ENCODE measurements at places on chromosomes 13 and 19.

- no peak for DNase-seq
Observed at GRCh38 chr13:52737965-52738364, 1.7 kb downstream of the CNMD start.

DNA sequence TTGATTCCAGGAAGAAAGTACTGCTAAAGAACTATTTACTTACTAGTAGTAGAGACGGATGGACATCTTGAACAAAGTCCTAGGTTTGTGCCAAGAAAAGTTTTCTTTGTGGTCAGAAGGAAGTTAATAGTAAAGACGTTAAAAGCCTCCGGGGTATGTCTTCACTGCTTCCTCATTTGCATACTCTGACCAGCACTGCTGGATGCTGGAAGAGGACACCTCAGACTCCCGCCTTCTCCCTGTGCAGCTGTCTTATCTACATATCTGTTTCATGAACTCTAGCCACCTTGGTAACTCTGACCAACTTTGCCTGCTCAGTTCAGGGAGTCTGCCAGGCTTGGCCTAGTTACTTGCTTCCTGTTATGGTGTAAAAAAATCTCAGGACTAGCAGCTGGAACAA is 1109.1 kb upstream of the MIR17HG start:
- DNase-seq, result peak; percentile 99

- no peak for DNase-seq
Observed at GRCh38 chr13:112986946-112987681, 18.1 kb downstream of the MCF2L start.

DNA sequence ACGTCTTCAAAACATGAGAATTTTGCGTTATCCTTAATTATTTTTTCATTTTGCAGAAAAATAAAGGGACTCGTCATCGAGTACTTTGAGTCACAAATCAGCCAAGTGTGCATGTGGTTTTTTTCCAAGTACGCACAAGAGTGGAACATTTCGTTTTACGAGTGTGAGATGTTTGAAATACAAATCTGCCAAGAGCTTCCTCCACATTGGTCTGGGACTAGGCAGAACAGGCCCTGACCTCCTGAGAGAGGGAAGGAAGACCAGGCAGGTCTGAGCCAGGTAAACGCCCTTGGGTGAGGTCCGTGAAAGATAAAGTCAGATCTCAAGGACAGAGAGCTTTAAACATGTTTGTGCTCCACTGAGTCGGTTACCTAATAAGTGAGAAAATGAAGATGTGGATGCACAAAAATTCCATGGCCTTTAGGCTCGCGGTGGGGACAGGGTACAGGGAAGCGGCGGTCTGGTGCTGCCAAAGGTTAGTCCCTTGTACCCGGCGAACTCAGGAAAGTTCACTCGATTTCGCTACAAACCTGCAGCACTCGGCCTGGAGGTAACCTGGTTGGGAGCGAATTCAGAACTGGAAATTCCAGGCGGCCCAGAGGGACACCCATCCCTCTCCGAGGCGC is 473 bp upstream of the ITM2B start:
- no peak for DNase-seq

DNA sequence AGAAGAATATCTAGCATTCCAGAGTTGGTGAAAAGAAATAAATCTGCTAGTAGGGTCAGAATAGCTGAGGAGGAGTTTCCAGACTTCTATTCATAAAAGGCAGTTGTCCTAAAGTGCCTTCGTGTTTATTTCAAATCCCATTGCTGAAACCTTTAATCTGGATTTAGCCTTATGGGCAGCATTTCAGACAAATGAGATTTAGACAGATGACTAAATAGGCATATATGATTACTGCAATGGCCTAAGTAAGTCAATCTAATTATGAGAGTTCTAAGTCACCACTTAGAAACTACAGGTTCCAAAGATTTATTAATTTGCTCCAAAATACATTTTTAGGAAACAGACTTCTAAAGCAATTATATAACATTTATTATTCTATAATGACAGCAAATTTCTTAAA is 368.7 kb downstream of the LIG4 start:
- no peak for DNase-seq

GRCh38 chr13:48864100-48864499 is 111.6 kb upstream of the FNDC3A start:
- DNase-seq, result no peak

- DNase-seq, result peak; percentile 53
Observed at GRCh38 chr19:7862413-7862951, 11.7 kb downstream of the PRR36 start.

GRCh38 chr19:41753936-41754529 is 1.3 kb upstream of the CEACAM6 start:
- DNase-seq, result peak; percentile 10

- DNase-seq, result peak; percentile 60
Observed at GRCh38 chr19:38361633-38362075, 12.7 kb upstream of the PSMD8 start.

GRCh38 chr19:6011794-6012193 is 33.9 kb upstream of the RANBP3 start:
- DNase-seq, result no peak

DNA sequence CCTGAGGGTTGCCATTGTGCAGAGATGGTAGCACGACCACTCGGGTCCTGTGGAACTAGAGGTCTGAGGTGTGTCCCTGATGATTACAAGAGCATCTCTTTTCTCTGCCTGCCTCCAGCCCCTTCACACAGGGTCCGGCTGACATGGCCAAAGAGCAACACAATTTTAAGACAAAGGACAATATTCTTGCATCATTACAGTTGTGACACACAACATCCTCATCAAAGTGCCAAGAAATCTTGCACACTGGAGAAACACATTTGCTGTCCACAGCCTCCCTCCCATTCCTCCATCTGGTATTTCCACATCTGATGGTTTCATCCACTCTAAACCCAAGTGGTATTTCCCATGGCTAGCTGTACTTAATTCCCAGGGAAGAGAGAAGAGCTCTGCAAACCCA is 12.8 kb downstream of the COL4A1 start:
- peak; percentile 76 for DNase-seq

DNA sequence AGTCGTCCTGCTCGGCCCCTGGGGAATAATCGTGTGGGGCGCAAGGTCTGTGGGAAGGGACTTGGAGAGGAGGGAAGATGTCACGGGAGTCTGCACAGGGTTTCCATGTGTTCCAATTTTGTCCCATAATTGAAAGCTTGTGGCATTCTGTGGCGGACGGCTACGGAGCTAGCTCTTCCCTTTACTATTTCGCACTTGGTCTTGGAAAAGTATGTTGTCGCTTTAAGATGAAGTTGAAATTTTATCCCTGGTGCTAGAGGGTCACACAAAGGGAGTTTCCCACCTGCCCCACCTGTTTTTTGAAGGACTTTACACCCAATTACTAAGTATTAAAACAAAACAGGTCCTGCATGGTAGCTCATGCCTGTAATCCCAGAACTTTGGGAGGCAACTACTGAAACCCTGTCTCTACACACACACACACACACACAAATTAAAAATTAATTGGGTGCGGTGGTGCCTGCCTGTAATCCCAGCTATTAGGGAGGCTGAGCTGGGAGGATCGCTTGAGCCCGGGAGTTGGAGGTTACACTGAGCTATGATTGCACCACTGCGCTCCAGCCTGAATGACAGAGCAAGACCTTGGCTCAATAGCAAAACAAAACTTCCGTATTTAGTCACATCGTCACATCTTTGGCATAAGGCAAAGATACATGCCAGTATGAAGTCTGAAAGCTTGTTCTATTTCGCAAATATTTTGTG is 967 bp upstream of the TPT1 start:
- peak; percentile 19 for DNase-seq

DNA sequence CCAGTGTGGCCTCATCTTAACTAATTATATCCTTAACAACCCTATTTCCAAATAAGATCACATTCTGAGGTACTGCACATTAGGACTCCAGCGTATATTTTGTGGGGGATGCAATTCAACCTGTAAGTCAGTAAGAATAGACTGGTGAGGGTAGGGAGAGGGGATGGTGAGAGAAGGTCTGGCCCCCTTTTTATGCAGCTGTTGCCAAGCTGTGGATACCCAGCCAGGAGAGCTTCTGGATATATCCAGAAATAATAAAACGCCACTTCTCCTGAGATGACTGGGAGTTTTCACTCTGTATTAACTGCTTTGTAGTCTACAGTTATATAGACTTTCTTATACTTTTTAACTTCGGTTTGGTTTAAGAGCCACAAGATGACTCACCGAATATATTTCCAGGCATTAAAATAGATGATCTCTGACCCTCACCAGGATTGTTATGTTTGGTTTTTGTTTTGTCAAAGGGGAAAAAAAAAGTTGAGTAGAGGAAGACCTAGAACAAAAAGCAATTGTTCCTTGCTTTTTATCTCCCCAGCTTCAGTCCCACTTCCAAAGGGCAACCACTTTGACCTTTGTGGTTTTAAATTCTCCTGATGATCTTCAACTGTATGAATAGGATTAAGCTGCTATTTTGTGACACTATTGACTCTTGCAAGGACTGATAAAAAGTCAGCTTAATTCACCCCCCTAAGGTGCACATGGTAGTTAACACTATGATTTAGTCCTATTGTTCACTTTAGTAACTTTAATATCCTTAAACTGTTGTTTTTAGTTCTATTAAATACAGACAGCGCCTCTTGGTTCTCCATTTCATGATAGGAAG is 3.1 kb upstream of the NEK3 start:
- DNase-seq, result peak; percentile 42

- DNase-seq, result no peak
Observed at GRCh38 chr13:37495046-37495445, 103.5 kb downstream of the POSTN start.

GRCh38 chr13:57739089-57739488 is 107.5 kb downstream of the PCDH17 start:
- no peak for DNase-seq

- no peak for DNase-seq
Observed at GRCh38 chr13:51713807-51714206, 90.2 kb downstream of the DHRS12 start.

DNA sequence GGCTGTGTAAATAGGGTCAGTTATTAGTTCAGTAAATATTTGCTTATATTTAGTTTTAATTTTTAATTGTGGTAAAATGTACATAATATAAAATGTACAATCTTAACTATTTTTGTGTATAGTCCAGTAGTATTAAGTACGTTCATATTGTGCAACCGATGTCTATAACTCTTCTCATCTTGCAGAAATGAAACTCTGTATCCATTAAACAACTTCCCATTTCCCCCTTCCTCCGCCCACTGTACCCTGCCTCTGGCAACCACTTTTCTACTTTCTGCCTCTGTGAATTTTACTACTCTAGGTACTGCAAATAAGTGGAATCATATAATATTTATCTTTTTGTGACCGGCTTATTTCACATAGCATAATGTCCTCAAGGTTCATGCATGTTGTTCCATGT is 24.4 kb downstream of the UBAC2 start:
- no peak for DNase-seq

- peak; percentile 84 for DNase-seq
Observed at GRCh38 chr19:17121736-17122293, 46.2 kb downstream of the MYO9B start.

DNA sequence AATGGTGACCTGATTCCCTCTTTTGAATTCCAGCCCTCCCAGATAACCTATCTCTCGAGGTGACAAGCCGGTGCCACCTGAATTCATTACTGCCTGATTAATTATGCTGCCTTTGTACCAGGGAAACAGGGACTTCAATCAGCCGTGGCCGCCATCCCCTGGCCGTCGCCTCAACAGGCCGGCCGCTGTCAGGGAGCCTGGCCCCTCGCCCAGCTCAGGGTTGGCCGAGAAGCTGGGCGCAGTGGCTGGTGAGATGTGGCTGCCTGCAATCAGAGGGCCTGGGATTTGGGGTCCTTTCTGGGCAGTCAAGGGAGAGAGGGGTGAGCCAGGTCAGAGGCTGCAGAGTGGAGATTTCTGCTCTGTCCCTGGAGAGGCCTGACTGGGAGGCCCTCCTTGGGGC is 91.2 kb downstream of the KCTD15 start:
- no peak for DNase-seq

DNA sequence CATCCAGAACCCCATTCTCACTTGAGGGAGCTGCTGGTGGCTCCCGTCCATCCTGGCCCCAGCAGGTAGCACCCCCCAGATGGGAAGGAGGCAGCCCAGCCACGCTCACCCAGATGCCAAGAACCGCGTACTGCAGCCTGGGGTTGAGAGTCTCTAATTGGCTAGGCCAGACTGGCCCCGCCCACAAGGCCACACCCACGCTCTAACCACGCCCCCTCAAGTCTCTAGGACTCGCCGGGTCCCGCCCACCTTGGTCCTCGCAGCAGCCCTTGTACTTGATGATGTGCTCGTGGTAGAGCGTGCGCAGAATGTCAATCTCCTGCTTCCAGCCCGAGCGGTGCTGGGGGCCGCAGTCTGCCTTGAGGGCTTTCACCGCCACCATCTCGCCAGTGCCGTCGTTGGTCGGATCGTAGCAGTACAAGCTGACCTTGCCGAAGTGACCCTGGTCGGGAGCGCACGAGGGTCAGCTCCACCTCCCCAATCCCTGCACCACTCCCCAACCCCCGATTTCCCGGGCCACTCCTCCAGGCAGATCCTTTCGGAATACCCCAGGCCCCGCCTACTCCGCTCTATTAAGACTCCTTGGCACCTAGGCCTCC is 14.5 kb upstream of the ICAM3 start:
- peak; percentile 47 for DNase-seq

GRCh38 chr19:16027528-16027927 is 48.8 kb upstream of the TPM4 start:
- no peak for DNase-seq

- DNase-seq, result no peak
Observed at GRCh38 chr13:59633290-59633689, 530.4 kb downstream of the DIAPH3 start.

GRCh38 chr19:12788682-12789097 is 2.6 kb upstream of the JUNB start:
- DNase-seq, result peak; percentile 74

GRCh38 chr13:19587635-19588300 is 26.4 kb upstream of the TPTE2 start:
- DNase-seq, result peak; percentile 69

DNA sequence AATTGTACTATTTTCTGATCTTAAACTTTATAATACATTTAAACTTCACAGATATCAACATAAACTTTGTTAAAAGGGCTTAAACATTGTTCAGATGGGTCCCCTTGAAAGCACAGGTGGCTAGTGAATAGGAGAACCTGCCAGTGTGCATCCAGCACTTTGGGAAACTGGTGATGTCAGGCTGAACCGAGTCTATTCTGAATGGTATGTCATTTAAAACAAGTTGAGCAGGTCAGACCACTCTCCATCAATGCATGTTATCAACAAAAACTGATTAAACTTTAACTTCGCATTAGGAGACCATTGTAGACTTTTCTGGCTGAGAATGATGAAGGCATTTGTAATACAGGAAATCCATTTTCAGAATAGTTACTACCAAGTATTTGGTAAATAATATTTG is 50.1 kb upstream of the FREM2 start:
- DNase-seq, result no peak

DNA sequence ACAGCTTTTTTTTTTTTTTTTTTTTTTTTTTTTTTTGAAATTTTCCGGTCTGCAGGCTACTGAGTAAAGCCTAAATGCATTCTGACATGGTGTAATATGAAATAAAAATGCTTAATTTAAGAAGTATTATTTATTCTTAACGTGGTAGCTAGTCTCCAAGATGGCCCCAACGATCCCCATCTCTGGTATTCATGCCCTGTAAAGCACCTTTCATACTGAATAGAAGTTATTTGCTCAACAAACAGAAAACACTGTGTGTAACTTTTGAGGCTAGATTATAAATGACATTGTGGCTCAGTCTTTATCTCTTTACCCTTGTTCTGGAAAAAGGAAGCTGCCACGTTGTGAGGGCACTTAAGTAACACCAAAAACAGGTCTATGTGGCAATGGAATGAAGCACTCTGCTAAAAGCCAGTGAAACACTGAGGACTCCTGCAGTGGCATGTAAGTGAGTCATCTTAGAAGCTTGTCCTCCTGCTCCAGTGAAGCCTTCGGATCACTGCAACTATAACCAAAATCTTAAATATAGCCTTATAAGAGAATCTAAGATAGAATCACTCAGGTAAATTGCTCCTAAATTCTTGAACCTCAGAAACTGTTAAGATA is 128.7 kb downstream of the UGGT2 start:
- peak; percentile 92 for DNase-seq

All from amniotic epithelial cell (primary cell).